ENCODE measurements at places on chromosomes 2 and 18.

DNA sequence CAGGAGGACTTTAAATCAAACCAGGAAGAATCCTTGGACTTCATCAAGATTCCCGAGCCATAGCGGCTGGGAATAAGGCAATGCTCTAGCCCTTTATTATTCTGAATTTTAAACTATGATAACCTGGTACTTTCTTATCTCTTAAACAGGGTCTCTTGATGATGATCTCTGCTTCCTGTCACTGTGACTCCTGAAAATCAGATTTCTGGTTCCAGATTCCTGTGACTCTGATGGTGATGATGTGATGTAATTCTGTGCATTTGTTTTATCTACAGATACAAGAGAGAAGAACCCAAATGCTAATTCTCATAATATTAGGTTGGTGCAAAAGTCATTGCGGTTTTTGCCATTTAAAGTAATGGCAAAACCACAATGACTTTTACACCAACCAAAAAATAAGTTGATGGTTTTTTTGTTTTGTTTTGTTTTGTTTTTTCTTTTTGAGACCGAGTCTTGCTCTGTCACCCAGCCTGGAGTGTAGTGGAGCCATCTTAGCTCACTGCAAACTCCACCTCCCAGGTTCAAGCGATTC, 116.3 kb upstream of the CREB1 start:
- peaks cover 2% of the 10 kb centered on the region for H3K4me1 ChIP-seq
- no peak for DNase-seq
- H3K4me3 ChIP-seq = no peak overlapping the region
- no peaks in the 10 kb centered on the region for H3K27me3 ChIP-seq
- no peak overlapping the region for H3K27ac ChIP-seq

GRCh38 chr2:189534854-189535832, 45.4 kb downstream of the SLC40A1 start:
- DNase-seq = no peak
- no peaks in the 10 kb centered on the region for H3K36me3 ChIP-seq
- peaks cover 19% of the 10 kb centered on the region for H3K27me3 ChIP-seq
- no peaks in the 10 kb centered on the region for H3K4me1 ChIP-seq
- no peak overlapping the region for H3K27ac ChIP-seq
- no peak overlapping the region for H3K4me3 ChIP-seq

DNA sequence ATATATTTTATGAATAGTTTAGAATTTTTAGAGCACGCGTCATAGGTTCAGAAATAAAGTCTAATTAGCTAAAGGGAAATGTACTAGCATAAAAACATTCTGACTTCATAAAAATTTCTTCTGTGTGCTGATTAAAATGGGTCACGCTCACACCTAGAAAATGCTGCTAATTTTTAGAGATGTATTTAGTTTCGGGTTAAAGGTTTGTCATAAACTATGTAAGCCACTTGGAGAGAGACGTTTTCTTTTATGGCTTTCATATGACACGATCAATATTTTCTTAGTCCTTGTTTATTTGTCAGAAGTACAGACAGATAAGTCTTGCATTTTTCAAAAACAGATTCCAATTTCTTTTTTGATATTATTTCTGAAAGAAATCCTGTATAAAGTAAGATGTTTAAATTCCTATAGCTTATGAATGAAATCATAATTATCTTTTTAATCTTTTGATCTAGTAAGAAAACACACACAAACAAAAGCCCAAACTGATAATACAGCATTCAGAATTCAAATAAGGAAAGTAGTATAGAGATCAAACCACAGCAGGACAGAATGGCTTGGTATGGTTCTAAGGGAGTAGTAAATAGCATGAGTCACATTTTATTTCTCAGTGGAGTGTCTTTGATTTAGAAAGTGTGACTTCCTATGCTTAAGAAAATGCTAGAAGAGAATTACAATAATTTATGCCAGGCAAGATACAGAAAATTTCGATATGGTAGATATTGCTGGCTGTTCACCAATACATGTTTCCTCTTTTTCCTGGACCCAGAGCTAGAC, 236.6 kb downstream of the GPD2 start:
- no peaks in the 10 kb centered on the region for H3K36me3 ChIP-seq
- no peak for DNase-seq
- H3K27me3 ChIP-seq = no peaks in the 10 kb centered on the region
- H3K27ac ChIP-seq = no peak overlapping the region
- no peaks in the 10 kb centered on the region for H3K4me1 ChIP-seq
- no peak overlapping the region for H3K4me3 ChIP-seq

GRCh38 chr2:218128781-218129457, 3.1 kb downstream of the CXCR2 start:
- H3K27me3 ChIP-seq = peaks cover 47% of the 10 kb centered on the region
- H3K36me3 ChIP-seq = peaks cover 2% of the 10 kb centered on the region
- H3K4me1 ChIP-seq = no peaks in the 10 kb centered on the region
- DNase-seq = no peak

DNA sequence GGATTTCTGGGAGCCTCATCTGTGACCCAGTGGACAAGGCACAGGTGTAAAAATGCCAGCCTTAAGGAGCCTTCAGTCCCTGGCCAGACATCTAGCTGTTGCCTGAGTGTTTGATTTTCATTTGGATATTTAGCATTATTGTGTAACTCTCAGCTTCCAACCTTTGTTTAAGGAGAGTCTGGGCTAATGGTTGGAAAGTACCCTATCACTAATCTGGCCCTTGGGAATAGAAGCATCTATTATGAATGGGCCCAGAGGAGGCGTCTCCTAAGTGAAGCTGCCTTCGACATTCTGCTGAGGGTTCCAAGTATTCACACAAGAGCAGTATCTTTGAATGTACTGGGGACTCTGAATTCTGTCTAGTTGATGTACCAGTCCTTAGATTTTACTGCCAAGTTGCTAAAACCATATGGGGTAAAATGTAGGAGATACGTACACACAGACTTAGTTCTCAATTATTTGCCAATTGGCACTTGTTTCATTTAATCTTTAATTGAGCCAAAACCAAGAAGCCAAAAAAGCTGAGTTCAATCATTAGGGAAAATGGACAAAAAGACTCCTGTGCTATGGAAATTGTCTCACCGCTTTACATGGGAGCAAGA, 7.2 kb upstream of the ANKRD29 start:
- H3K27me3 ChIP-seq = peaks cover 17% of the 10 kb centered on the region
- H3K4me1 ChIP-seq = peaks cover 8% of the 10 kb centered on the region
- DNase-seq = no peak
- no peaks in the 10 kb centered on the region for H3K36me3 ChIP-seq
- H3K4me3 ChIP-seq = no peak overlapping the region

DNA sequence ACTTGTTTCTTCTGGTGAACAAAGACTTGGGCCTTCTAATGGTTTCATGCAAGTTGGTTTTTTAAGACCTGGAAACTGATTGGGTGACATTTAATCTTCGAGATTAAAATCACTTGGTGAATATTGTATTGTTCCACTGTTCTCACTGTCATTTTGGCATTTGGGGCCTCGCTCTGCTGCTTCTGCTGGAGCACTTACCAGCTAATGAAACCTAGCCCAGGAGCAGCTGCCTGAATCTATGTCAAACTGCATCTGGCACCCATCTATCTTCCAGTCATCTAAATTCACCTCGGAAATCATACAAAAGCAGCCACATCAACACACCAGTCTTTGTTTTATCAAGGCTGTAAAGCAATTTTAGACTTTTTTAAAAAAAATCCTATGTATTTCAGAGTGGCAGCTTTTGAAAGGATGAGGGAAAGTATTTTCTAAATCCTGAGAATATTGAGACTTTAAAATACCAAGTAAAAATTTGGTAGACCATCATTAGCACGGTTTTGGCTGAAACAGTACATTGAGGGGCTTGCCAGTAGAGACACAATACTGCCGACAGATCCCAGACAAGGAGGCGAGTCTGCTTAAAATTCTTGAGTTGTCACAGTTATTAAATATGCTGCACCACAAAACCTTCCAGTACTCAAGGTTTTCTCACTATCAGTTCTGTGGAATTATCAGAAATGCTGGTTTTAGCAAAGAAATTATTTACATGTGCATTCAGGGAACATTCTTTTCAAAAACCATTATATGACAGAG, 26.1 kb upstream of the SERTAD2 start:
- no peak overlapping the region for H3K4me3 ChIP-seq
- peaks cover 4% of the 10 kb centered on the region for H3K36me3 ChIP-seq
- DNase-seq = no peak

- H3K27me3 ChIP-seq = peaks cover 13% of the 10 kb centered on the region
- DNase-seq = no peak
- H3K27ac ChIP-seq = no peak within 1 kb of the TSS
- no peaks in the 10 kb centered on the region for H3K36me3 ChIP-seq
- peaks cover 4% of the 10 kb centered on the region for H3K4me1 ChIP-seq
Measured at GRCh38 chr18:6729247-6730091, at the start of gene ARHGAP28. Gene ARHGAP28 (plus strand): TSS chr18:6729716. CDS start chr18:6729822, 106 bp downstream.

DNA sequence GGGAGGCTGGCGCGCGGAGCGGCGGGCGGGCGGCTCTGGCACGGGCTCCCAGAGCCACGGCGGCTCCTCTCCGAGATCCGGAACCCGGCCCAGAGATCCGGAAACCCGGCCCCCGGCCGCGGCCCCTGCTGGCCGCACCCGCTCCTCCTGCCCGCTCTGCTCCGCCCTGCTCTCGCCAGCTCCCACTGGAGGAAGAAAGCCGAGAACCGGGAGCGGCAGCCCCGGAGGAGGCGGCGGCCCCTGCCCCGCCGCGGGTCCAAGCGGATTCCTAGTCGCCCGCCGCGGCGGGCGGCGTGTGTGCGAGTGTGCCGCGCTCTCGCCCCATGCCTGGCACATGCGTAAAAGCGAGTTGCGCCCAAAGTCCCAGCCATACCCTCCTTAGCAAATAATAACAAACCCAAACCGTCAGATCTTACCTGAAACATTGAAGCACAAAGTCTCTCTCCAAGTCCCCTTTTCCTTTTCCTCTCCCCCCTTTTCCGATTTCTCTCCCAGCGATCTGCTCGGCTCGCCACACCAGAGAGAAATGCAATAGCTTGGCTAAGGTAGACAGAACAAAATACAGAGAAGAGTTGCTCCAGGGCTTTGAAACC, 108.7 kb upstream of the KCTD1 start:
- peak overlapping the region; percentile 51 for H3K27ac ChIP-seq
- peaks cover 9% of the 10 kb centered on the region for H3K36me3 ChIP-seq
- H3K27me3 ChIP-seq = peaks cover 73% of the 10 kb centered on the region

GRCh38 chr2:105272176-105272575, 30.6 kb downstream of the GPR45 start:
- no peak for DNase-seq
- peaks cover 14% of the 10 kb centered on the region for H3K36me3 ChIP-seq
- H3K27ac ChIP-seq = no peak overlapping the region
- H3K4me3 ChIP-seq = no peak overlapping the region
- H3K27me3 ChIP-seq = no peaks in the 10 kb centered on the region
- H3K4me1 ChIP-seq = no peaks in the 10 kb centered on the region

DNA sequence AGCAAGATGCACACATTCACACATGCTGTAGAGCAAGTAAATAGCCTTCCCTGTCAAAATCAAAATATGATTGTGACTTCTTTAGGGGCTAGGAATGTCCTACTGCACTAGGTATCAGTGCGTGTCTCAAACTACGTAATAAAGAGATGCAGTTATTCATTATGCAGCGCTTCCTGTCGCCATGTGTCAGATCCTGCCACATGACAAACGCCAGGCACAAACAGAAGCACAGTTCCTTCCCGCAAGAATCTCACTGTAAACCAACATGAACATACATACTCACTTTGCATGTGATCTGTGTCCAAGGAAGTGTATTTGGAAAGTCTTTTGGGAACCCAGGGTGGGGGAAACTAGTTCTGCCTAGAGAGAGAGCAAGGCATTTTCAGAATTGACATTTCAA, 599.9 kb downstream of the RNF144A start:
- peaks cover 9% of the 10 kb centered on the region for H3K4me1 ChIP-seq
- peaks cover 15% of the 10 kb centered on the region for H3K27me3 ChIP-seq
- peaks cover 3% of the 10 kb centered on the region for H3K36me3 ChIP-seq
- DNase-seq = no peak
- H3K4me3 ChIP-seq = peak overlapping the region; percentile 9

- H3K36me3 ChIP-seq = no peaks in the 10 kb centered on the region
- H3K4me3 ChIP-seq = no peak overlapping the region
- no peak overlapping the region for H3K27ac ChIP-seq
- H3K27me3 ChIP-seq = peaks cover 5% of the 10 kb centered on the region
Measured at GRCh38 chr2:100853909-100854810, 34.2 kb downstream of the NPAS2 start.

- no peak overlapping the region for H3K27ac ChIP-seq
- peaks cover 20% of the 10 kb centered on the region for H3K27me3 ChIP-seq
- H3K4me3 ChIP-seq = no peak overlapping the region
Measured at GRCh38 chr2:113258471-113259147, 20.1 kb downstream of the PAX8 start.

- no peak overlapping the region for H3K4me3 ChIP-seq
- no peaks in the 10 kb centered on the region for H3K4me1 ChIP-seq
- no peaks in the 10 kb centered on the region for H3K36me3 ChIP-seq
- no peak overlapping the region for H3K27ac ChIP-seq
- DNase-seq = no peak
- no peaks in the 10 kb centered on the region for H3K27me3 ChIP-seq
Measured at GRCh38 chr2:188119112-188119838, 172.4 kb upstream of the GULP1 start.

DNA sequence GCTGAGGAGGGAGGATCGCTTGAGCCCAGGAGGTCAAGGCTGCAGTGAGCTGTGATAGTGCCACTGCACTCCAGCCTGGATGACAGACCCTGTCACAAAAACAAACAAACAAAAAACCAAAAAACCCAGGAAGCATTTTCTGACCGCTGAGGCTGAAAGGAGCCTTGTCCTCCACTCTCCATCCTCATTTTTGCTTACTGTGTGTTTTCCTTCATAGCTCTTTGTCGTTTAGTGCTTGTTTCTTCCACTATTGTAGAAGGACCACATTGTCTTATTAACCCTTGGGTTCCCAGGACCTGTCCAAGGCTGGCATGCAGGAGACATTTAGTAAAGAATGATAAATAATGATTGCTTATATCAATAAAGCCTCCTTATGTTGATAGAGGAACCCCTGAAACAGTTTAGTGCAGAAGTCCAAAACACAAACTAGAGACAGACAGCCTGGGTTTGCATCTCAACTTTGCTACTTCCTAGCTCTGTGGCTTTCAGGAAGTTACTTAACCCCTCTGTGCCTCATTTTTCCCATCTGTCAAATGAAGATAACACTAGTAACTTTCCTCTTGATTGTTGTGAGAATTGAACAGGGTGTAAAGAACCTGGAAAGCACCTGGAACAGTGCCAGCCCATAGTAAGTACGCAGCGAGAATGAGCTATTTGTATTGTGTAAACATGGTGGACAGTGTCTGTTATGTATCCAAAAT, 126.0 kb downstream of the LPIN1 start:
- no peaks in the 10 kb centered on the region for H3K36me3 ChIP-seq
- peaks cover 27% of the 10 kb centered on the region for H3K4me1 ChIP-seq
- peak overlapping the region; percentile 43 for H3K27ac ChIP-seq
- no peaks in the 10 kb centered on the region for H3K27me3 ChIP-seq

DNA sequence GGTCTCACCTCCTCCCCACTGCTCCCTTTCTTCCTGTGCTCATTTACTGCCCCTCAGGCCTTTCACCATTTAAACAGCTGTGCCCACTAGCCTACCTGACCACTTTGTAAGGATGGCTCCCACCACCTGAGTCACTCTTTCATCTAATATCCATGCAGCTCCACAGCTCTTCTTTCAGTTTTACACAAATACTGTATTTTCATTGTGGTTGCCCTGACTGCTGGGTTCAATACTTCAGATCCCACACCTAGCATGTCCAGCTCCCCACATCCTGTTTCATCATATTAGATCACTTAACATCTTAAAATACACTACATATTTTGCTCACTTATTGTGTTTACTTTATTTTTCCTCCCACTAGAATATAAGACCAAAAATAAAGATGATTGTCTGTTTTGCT, 1110.6 kb downstream of the TSN start:
- H3K4me3 ChIP-seq = no peak overlapping the region
- no peaks in the 10 kb centered on the region for H3K27me3 ChIP-seq
- no peaks in the 10 kb centered on the region for H3K36me3 ChIP-seq
- no peak for DNase-seq
